ENCODE measurements at places on chromosomes 5 and 9.

DNA sequence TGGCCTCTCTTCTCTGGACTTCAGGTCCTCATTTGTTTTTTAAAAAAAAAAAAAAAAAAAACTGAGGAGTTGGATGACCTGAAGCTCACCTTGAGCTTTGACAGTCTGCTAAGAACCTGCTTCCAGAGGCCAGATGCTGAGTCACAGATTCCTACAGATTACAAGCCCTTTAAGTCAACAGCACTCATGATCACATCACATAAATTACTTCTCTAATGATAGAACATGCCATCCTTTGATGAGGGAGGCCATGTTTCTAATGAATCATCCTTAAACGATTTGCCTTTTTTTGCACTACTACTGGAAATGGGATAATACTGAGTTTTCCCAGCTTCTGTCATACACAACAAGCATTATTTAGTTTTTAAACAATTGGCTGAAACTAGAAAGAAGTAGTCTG, 34.2 kb upstream of the MYOT start:
- DNase-seq, result no peak

- DNase-seq, result no peak
These were observed 483.4 kb upstream of the KIF2A start for GRCh38 chr5:61822584-61822983.

DNA sequence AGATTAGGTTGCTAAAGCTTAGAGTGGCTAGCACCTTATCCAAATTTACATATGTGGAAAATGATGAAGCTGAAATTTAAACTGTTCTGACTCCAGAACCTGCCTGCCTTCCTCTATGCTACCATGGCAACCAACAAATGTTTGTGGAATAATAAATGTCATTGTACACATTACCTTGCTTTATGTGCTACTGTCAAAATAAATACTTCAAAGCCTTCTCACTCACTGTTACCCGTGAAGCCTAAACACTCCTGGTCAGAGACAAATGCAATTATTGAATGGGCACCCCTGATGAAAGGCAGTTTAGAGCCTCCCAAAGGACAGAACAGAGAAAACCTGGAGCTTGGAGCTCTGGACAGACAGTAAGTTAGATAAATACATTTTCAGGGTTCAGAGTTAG, 158.6 kb downstream of the FAM114A2 start:
- DNase-seq, result no peak

GRCh38 chr5:73655521-73656160, 29.6 kb downstream of the ARHGEF28 start:
- DNase-seq, result no peak

DNA sequence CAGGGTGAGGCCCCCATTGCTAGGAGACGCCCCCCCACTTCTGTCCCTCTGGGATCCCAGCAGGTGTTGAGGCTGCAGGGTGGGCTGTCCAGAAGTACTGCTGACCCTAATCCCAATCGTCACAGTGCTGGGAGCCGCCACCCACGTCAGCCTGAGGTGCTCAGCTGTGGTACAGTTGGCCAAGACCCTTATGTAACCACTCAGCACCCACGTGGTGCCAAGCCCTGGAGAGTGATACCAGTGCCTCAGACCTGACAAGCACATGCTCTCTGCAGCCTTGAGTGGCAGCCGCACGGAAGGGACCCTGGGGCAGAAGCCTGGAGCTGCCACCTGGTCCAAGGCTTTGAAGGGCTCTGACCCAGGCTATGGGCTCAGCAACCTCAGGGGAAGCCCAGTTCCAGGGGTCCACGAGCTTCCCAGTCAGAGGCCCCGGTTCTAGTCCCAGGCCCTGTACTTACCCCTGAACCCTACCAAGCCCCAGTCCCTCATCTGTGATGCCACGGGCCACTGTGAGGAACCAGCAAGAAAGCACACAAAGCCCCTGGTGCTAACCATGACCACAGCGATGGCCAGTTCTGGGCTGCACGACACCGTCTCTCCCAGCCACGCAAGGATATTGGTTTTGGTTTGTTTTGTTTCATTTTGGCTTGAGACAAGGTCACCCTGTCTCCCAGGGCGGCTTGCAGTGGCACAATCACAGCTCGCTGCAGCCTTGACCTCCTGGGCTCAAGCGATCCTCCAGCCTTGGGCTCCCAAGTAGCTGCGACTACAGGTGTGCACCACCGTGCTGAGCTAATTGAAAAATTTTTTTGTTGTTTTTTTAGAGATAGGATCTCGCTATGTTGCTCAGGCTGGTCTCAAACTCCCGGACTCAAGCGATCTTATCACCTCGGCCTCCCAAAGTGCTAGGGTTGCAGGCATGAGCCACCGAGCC, 50.7 kb downstream of the DBH start:
- DNase-seq, result no peak
